ENCODE measurements at places on chromosomes 16 and 17.

DNA sequence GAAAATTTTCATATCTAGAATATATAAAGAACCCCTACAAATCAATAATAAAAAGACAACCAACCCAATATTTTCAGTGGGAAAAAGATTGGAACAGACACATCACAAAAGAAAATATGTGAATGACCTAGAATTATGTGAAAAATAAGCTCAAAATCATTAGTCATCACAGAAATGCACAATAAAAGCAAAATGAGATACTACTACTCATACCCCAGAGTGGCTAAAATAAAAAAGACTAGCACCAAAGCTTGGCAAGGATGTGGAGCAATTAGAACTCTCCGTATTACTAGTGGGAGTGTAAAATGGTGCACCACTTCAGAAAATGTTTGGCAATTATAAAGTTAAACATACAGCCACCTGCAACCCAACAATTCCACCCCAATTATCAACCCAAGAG is 48.0 kb upstream of the CDH5 start:
- DNase-seq = no peak

- DNase-seq = peak; percentile 53
Measured at GRCh38 chr16:89574681-89575246, 794 bp upstream of the CPNE7 start.

- no peak for DNase-seq
Measured at GRCh38 chr16:27334838-27335237, 21.1 kb downstream of the IL4R start.

DNA sequence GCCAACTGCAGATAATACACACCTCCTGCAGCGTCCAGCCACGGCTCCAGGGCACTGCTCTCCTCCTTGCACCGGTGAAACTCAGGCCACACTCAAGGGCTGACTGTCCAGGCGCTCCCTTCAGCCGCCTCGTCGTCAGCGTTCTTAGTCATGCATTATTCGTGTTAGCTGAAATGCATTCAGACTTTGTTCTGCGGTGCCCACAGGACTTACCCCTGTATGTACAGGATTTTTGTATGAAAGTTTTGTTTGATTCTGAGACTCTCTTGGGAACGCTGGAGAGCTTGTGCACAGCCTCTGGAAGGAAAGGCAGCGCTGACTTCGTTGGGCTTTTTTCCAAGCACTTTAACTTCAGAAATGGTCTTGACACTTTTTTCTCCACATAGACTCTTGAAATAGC is 22.1 kb downstream of the CIBAR2 start:
- DNase-seq = no peak

- DNase-seq = no peak
Measured at GRCh38 chr17:57268181-57268580, 11.9 kb downstream of the MSI2 start.

DNA sequence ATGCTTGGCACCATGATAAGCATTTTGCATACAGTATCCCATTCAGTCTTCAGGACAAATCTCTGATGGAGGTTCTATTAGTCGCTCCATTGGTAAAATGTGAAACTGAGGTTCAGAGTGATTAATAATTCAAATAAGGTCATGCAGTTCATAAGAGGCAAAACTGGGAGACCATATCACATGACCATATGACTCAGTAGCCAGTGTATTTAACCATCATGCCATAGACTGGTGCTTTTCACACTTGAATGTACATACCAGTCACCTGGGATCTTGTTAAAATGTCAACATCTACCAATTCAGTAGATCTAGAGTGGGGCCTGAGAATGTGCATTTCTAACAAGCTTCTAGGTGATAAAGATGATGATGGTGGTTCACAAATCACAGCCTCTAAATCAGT is 4.3 kb downstream of the ACSM3 start:
- DNase-seq = no peak

GRCh38 chr17:40493697-40494096 is 7.7 kb downstream of the TNS4 start:
- DNase-seq = no peak

GRCh38 chr17:63189082-63189481 is 223.0 kb downstream of the TANC2 start:
- no peak for DNase-seq

- no peak for DNase-seq
Measured at GRCh38 chr16:4203748-4204147, 38.1 kb downstream of the SRL start.

GRCh38 chr17:56983366-56983765 is 5.4 kb downstream of the SCPEP1 start:
- DNase-seq = no peak

DNA sequence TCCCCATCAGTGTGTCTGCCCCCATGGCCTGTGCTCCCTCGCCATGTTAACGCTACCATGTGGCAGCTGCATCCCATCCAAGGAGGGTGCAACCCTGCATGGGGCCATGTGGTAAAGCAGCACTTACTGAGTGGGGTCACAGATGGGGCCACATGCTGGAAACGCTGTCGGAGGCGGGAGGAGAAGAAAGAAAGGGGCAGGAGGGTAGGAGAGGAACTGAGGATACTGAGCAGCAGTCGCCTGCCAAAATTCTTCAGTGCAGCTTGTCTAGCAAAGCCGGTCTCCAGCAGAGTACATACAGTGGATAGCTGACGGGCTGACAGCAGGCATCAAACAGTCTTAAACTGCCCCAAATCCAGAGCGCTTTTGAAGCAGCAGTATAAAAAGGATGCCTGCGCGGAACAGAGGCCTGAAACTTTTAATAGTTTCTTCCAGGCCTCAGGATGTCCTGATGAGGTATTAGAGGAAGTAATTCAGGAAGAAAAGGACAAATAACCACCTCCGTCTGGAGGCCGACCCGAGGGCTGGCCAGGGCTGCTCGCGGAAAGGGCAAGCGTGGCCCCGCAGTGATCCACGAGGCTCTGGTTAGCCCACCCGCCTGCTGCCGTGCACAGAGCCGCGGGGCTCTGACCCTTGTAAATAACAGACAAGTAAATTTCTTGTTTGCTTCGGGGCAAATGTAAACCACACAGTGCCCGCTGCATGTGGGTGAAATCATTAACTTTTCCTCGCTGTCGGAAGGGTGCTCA is 149.0 kb downstream of the CCDC182 start:
- no peak for DNase-seq

GRCh38 chr17:43006639-43007551 is at the start of gene IFI35:
IFI35 (plus strand) TSS chr17:43006784; CDS start chr17:43006948, 164 bp downstream.
- DNase-seq = no peak

- DNase-seq = no peak
Measured at GRCh38 chr16:63623551-63624039, 1498.3 kb downstream of the CDH11 start.

GRCh38 chr16:3856367-3857141 is 24.0 kb downstream of the CREBBP start:
- DNase-seq = no peak

DNA sequence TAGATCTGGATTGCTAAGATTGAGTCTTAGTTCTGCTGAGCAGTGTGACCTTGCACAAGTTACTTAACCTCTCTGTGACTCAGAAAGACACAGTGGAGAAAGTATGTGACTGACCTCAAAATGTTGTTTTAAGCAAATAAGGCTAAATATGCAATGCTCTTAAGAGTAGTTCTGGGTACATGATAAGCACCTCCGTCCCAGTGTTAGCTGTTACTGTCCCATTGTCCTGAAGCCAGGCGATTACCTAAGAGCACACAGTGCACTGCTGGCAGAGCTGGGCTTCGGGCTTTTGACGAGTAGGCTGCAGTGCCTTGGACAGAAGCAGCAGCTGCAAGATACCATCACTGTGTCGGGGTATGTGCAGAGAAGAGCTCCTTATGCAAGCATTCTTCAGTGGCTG is 32.7 kb upstream of the FOXF1 start:
- no peak for DNase-seq

DNA sequence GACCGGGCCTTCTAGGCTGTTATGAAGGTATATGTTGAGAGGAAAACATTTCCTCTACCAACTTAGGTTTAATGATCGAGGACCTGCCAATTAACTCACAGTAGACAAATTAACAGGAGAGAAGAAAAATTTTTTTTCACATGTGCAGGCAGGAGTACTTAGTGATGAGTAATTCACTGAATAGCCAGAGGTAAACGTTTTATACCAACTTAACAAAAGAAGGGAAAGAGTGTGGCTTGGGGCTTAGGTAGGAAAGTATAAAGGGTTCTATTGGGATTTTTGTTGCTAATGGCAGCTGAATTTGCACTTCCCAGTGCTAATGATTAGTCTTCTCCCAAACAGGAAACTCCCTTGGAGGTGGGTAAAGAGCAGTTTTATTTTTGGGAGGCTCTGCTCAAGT is 121.6 kb upstream of the HS3ST4 start:
- DNase-seq = no peak

- DNase-seq = no peak
Measured at GRCh38 chr17:45138911-45139532, 3.5 kb downstream of the ACBD4 start.

DNA sequence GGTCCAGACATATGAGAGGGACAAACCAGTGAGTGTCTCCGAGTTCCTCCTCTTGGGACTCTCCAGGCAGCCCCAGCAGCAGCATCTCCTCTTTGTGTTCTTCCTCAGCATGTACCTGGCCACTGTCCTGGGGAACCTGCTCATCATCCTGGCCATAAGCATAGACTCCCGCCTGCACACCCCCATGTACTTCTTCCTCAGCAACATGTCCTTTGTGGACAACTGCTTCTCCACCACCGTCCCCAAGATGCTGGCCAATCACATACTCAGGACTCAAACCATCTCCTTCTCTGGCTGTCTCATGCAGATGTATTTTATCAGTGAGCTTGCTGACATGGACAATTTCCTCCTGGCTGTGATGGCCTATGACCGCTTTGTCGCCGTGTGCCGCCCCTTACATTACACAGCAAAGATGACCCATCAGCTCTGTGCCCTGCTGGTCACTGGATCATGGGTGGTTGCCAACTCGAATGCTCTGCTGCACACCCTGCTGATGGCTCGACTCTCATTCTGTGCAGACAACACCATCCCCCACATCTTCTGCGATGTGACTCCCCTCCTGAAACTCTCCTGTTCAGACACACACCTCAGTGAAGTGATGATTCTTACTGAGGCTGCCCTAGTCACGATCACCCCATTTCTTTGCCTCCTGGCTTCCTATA is 19.2 kb downstream of the ZNF200 start:
- no peak for DNase-seq

- no peak for DNase-seq
Measured at GRCh38 chr16:56300891-56301850, 109.9 kb downstream of the GNAO1 start.

DNA sequence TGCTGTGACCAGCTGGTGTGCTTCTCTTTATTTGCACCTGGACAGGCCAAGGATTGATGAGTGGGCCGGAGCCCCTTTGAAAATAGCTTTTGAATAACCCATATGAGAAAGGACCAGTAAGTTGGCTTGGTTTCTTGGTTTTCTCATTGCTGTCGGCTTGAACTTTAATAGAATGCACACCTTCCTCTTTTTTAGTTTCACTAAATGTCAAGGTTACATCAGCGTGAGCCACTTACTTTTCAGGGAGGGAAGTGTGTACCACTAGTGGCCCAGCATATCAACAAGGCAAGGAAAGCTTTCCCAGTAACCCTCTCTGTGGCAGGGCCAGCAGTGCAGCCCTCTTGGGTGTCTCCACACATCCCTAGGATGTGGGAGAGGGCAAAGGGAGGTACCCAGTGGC is 433.3 kb downstream of the CA10 start:
- no peak for DNase-seq

- no peak for DNase-seq
Measured at GRCh38 chr16:23175651-23176050, 6.9 kb upstream of the SCNN1G start.

GRCh38 chr17:44076716-44077594 is 6.4 kb downstream of the G6PC3 start:
- DNase-seq = no peak

DNA sequence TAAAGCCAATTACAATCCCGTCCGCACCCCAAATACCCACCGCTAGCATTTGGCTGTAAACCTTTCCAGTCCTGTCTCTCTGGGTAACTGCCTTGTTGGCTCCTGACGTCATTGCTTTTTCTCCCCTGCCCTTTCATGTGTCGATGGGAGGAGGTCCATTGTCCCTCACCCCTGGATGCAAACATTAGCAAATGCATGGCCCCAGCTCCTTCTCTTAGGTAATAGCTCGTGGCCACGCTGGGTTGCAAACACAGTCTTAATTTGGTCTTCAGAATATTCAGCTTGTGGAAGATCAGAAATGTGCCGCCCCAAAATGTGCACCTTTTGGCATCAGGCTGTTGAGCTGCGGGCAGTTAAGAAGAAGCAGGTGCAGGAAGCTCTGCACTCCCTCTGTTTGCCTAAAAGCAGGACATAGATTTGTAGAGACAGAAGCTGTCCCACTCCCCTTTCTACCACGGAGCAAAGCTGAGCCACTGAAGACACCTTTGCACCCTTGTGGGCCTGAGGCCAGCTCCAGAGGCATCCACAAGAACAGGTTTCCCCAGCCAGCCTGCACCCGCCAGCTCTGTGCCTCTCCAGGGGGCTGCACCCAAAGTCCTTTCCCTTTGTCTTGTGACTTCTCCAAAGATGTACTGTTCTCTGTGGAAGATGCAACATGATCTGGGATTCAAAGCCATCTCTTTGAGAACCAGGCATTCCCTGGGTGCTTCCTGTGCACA is 127.3 kb downstream of the MGAT5B start:
- DNase-seq = no peak

GRCh38 chr16:74029115-74029792 is 267.4 kb upstream of the PSMD7 start:
- no peak for DNase-seq

- DNase-seq = no peak
Measured at GRCh38 chr16:71956486-71956885, 43.7 kb downstream of the PKD1L3 start.

GRCh38 chr16:46916980-46917379 is 32.8 kb downstream of the GPT2 start:
- no peak for DNase-seq

DNA sequence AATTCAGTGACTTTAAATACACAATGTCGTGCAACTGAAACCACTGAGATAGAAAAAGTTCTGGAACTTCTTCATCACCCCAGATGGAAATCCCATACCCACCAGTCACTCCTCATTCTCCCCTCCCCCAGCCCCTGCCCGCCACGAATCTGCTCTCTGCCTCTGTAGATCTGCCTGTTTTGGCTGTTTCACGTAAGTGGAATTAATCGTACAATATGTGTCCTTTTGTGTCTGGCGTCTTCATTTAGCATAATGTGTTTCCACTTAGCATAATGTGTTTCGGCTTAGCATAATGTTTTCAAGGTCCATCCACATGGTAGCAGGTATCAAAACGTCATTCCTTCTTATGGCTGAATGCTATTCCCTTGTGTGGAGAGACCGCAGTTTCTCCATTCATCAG is 3.5 kb upstream of the SPPL2C start:
- DNase-seq = no peak

- DNase-seq = no peak
Measured at GRCh38 chr17:69473841-69474831, 59.6 kb downstream of the MAP2K6 start.

DNA sequence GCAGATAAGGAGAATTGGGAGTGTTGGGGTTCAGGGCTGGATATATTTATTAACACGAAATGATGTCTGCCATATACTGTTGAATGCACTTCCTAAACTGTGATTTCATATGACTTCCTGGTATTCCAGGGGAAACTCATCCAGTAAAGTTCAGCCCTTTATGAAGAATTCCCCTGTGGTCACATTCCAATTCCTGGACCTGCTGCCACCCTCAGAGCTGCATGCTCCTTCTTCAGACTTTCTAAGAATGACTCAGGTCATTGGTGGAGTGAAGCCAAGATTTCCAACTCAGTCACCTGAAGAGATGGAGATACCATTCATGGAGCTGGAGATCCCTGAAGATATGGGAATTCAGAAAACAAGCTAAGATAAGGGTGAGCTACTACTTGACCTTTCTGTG is 114.2 kb upstream of the TMEM97 start:
- DNase-seq = no peak
